Fibroblast of skin of left biceps (primary cell): ENCODE measurements at places on chromosomes 16 and 17.

- no peak for DNase-seq
Observed at GRCh38 chr16:30131869-30132475, 9.0 kb upstream of the MAPK3 start.

DNA sequence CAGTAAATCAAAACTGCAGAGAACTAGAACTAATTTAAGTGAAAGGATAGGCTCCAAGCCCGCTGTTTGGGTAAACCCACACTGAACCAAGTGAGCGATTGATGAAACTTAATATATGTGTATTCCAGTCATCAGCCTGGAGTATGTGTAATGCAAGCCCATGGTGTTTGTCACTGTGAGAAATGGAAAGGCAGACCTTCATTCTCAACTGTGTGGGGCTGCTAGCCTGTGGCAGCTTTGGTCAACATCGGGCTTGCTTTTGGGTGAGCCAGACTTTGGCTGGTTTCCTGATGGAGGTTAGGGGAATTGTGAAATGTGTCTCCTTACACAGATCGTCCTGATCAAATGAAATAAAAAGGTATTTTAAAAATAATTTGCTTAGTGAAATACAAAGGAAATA lies 279.9 kb downstream of the IRX3 start:
- no peak for DNase-seq

DNA sequence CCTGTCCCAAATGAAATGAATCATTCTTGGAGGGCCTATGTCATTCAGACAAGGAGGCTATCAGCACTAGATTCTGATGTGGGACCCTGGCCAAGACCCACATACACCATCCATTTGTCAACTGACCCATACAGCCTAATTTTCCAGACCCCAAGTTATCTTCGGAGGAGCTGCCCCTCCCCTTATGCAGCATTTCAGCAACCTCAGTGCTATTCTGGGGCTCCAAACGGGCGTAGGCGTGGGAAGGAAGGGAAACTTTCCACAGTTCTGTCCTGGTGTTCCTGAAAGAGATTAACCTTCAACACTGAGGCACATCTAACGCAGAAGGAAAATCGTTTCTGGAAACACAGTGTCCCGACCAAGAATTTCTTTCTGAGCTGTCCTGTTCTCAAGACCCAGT lies 86.7 kb downstream of the MYH11 start:
- DNase-seq = no peak

GRCh38 chr16:68599586-68599985 lies 45.5 kb upstream of the CDH3 start:
- no peak for DNase-seq

DNA sequence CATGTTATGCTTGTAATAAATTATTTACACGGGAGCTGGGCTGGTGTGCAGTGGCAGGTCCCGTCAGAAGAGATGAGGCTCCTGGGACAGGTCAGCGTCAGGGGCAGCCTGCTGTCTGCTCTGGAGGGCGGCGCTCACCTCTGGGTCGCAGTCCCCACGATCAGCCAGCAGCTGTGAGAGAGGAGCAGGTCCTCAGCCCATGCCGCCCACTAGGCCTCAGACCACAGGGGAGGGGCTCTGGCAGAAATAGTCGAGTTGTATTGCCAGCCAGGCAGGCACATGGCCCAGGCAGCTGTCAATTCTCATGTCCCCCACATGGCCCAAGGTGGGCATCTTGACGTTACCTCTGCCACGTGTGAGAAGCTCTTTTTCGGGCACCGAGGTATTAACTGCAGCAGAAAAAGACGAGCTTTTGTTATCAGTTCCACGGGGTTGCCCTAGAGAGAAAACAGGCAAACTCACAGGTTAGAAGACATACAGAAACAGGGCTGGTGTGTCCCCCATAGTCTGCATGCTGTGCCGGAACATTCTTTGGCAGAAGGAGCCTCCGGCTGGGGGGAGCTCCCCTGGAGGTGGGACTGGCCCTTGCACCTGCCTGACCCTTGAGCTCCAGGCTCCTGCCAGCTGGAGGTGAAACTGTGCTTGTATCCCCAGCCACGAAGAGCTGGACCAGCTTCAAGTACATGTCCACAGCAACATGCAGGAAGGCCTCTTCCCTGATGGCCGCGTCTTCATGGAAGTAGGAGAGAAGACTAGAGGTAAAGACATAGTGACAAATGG lies 17.4 kb downstream of the ZNF276 start:
- DNase-seq = no peak

DNA sequence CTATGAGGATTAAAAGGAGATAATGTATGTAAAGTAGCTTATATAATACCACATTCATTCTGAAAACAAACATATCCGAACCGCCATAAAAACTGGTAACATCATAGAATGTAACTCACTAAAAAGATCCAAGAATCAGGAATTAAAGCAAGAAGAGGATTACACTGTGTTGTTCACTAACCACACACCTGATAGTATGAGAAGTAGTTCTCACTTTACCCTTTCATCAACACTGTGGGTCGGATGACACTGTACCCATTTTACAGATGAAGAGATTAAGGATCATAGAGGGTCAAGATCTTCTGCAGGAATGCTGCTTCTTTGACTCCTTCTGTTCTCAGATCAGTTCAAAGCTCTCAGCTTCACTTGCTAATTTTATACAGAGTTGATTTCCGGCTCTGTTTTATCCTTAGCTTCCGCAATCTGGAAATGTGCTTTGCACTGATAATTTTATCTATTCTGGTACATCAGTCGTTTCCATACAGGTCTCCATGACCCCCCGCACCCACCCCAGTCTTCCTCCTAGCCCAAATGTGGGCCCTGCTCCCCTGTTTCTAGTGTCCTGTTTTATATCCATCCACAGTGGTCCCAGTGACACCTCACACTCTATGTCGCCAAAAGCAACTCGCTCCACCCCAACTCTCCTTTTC lies 288.6 kb upstream of the CCL2 start:
- DNase-seq = no peak

DNA sequence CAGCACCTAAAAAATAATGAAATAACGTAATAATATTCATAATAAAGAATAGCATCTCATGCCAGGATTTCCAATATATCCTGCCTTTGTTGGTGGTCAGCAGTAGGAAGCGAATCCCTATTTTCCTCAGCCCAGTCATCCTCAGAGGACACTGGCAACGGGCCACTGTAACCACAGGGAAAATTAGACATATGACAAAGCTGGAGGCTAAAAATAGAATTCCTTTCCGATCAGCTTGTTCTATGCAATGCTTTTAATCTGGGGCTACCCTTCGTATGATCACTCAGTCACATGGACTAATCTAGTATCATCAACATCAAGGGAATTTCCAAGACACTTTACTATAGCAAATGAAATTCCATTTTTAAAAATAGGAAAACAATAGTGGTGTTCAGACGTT lies 246.9 kb upstream of the KCNJ16 start:
- peak; percentile 2 for DNase-seq

GRCh38 chr17:51427323-51427811 lies 167.0 kb downstream of the UTP18 start:
- no peak for DNase-seq

DNA sequence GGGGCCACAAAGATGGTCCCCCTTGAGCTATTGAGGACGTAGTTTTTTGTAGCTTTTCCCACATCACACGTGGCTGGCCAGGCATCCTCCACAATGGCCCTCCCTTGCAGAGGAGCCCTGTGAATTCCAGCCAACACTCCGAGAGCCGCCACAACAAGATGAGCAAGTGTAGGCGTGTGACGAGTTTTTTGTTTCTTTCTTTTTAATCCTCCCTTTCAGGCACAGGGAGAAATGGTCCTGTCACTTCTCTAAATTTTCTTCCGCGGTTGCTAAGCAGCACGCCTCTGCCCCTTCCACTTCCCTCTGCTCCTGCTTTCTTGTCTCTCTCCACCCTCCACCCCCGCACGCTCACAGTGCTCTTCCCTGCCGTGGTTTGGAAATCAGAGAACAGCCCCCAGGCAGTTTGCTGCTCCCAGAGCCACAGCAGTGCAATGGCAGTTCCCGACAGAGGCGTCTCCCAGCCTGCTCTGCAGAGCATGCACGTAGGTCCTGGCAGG lies 68.0 kb upstream of the MRTFB start:
- DNase-seq = no peak

GRCh38 chr16:91484-91883 lies 13.5 kb downstream of the MPG start:
- no peak for DNase-seq

DNA sequence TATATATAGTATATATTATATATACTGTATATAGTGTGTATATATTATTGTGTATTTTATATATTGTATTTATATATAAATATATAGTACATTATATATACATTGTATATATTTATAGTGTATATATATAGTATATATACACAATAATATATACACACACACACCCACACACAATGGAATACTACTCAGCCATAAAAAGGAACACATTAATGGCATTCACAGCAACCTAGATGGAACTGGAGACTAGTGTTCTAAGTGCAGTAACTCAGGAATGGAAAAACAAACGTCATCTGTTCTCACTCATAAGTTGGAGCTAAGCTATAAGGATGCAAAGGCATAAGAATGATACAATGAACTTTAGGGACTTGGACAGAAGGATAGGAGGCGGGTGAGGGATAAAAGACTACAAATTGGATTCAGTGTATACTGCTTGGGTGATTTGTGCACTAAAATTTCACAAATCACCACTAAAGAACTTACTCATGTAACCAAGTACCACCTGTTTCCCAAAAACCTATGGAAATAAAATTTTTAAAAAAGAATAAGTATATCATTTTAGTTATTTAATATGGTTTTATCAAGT lies 201.9 kb upstream of the CDH11 start:
- no peak for DNase-seq

GRCh38 chr16:83010776-83011720 lies 384.3 kb downstream of the CDH13 start:
- DNase-seq = no peak

DNA sequence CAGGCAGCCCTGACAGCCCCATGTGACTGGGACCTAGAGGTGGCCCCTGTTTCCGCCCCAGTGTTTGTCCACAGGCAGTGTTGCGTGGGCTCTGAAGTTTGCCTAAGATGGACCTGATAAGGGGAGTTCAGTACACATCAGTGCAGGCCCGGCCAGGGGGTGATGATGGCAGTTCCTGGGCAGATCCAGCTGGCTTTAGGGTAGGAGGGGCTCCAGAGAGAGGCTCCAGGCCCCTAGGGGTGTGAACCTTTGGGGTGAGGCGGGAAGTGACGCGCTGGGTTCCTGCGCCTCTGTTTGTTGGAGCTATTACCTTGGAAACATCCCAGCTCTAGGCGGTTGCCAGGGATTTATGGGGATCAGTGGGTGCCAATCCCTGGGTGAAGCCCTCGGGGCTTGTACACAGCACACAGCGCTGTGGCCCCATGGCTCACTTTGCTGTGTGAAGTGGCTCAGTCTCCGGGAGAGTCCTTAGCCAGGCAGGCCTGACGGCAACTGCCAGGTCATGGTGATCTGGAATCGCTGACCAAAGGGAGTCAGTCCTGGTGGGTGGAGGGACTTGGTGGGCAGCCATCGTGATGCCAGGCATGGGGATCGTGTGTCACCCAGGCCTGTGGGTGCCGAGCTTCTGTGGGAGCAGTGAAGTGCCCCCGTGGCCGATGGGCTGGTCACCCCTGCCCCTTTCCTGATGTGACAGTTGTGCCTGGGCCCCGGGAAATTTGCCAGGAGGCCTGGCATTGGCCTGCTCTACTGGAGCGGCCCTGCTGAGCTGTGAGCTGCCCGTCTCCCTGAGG lies 146.1 kb downstream of the SEC14L1 start:
- DNase-seq = no peak

GRCh38 chr16:87806641-87807546 lies 41.1 kb upstream of the KLHDC4 start:
- DNase-seq = peak; percentile 89

- peak; percentile 74 for DNase-seq
Observed at GRCh38 chr16:67406111-67406971, 9.9 kb downstream of the ZDHHC1 start.

DNA sequence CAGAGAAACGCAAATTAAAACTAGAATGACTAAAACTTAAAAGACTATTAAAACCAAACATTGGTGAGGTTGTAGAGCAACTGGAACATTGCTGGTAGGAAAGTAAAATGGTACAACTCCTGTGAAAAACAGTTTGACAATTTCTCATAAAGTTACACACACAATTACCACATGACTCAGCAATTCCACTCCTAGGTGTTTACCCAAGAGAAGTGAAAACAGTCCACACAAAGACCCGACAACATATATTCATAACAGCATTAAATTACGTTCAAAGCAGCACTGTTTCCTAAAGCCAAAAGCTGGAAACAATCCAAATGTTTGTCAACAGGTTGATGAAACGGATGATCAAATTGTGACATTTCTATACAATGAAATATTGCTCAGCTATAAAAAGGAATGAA lies 26.5 kb upstream of the ALOX12 start:
- DNase-seq = no peak

GRCh38 chr17:82791532-82791931 lies 39.7 kb downstream of the TBCD start:
- DNase-seq = no peak

- no peak for DNase-seq
Observed at GRCh38 chr16:75109732-75110243, 6.8 kb downstream of the LDHD start.

DNA sequence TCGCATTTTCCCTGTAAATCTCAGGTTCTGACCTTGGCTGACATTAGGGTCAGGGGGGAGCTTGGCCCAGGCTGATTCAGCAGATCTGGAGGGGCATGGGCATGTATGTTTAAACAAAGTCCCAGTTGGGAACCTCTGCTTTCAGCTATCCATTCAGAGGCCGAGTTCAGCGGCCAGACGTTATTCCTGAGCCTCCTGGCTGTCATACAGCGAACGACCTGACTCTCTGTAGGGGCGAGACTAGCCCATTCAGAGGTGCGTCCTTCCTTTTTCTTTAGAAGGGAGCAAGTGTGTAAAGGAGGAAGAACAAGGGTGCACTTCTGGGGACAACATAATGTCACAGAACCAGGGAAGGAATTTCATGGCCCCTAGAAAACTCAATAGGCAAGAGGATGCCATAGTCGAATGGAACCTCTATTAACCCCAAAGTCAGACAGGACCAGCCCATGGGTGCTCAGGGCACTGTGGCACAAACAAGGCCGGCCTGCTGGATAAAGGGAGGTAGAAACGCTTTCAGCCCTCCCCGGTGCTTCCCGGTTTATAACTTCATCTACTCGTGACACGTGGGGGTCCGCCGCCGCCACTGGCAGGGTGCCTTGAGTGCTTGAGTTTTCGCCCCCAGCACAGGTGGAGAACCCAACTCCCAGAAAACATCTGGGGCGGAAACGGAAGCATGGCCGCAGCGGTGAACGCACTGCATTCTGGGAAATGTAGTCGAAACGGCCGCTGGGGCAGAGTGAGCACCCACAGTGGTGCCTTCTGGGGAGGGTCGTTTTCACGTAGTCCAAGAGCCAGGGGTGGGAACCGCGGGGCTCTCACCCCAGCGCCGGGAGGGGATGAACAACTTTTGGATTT lies 33.2 kb upstream of the PLCG2 start:
- peak; percentile 12 for DNase-seq

DNA sequence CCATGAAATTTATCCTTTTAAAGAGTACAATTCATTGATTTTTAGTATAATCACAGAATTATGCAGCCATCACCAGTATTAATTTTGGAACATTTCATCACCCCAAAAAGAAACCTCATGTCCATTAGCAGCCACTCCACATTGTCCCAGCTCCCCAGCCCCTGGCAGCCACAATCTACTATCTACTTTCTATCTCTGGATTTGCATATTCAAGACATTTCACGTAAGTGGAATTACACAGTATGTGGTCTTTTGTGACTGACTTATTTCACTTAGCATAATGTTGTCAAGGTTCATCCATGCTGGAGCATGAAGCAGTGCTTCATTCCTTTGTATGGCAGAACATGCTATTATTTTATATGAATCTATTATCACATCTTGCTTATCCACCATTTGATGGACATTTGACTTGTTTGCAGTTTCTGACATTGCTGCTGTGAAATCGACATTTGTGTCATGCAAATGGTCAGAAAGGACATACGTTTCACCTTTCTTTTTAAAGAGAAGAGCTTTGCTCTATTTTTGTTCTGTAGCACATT lies 10.7 kb downstream of the METTL9 start:
- DNase-seq = no peak
